ENCODE measurements at places on chromosomes 1 and 21.

- DNase-seq = no peak
Measured at GRCh38 chr1:211281320-211282022, 22.3 kb downstream of the RCOR3 start.

GRCh38 chr1:5991381-5992025, 722 bp downstream of the NPHP4 start:
- DNase-seq = no peak

DNA sequence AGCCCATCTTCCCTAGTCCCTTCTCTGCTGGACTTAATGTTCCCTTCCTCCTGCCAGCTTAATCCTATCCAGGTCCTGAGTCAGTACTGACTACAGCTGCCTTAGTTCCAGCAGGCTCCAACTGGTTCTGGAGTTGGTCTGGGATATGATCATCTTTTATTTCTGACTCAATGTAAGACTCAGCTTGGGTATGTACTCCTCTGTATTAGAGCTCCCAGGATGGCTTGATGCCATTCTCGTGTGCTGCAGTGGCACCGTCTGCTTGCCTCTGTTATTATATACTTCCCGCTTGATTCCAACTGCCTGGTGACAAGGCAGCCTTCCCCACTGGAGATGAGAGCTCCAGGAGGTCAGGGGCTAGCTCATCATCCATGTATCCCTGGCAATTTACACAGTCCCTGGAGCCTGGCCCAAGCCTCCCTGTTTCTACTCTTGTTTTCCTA, 164.4 kb upstream of the DPT start:
- no peak for DNase-seq

DNA sequence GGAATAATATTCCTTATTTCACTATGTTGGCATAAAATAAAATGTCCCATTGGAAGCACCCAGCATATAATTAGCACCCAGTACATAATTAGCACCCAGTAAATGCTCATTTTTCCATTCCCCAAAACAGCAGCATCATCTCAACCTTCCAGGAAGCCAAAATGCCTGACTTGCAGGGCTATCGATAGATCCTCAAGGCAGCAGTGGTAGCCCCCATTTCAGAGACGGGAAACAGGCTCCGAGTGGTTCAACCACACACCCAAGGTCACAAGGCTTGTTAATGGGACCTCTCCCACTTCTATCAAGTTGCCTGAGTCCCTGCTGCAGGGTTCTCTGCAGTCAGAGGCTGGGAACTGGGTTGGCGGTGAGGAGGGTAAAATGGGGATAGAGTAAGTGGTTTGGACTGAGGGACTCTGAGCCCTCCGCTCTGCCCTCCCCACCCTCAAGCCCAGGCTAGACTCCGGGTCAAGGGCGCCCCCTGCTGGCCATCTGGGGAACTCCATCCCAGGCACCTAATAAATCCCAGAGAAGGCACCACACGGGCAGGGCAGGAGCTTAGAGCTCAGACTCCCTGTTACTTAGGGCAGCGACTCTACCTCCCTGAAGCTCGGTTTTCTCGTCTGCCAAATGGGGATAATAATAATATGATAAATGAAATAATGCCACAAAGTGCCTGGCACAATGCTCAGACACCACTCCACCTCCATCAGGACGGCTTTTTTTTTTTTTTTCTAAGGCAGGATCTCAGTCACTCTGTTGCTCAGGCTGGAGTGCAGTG, 21.9 kb upstream of the LAPTM5 start:
- peak; percentile 67 for DNase-seq

GRCh38 chr1:61081144-61081685, 1.1 kb upstream of the NFIA start:
- no peak for DNase-seq

- no peak for DNase-seq
Measured at GRCh38 chr1:78054559-78054958, 8.8 kb downstream of the GIPC2 start.

GRCh38 chr1:202159534-202160371, 649 bp downstream of the PTPN7 start:
- peak; percentile 58 for DNase-seq

GRCh38 chr1:31750858-31751510, 13.2 kb downstream of the ADGRB2 start:
- no peak for DNase-seq

GRCh38 chr1:12447307-12447706, 170.7 kb downstream of the DHRS3 start:
- no peak for DNase-seq

DNA sequence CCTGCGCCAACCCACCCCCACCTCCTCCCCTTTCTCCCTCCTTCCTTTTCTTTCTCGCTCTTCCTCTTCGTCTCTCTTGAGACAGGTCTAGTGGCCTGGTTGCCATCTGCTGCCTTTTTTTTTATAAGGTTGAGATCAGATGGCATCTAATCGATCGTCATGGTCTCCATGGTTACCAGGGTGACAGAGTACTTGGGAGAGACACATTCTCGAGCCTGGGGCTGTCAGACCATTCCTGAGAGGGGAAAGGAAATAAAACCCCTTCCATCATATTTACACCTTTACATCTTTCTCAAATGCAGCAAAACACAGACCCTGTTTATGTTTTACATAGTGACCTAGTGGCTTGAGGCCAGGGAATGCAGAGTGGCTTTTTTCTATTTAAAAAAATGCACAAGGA, 53.5 kb upstream of the SLC22A15 start:
- no peak for DNase-seq

- no peak for DNase-seq
Measured at GRCh38 chr21:17931080-17931479, 111.9 kb upstream of the C21orf91 start.

DNA sequence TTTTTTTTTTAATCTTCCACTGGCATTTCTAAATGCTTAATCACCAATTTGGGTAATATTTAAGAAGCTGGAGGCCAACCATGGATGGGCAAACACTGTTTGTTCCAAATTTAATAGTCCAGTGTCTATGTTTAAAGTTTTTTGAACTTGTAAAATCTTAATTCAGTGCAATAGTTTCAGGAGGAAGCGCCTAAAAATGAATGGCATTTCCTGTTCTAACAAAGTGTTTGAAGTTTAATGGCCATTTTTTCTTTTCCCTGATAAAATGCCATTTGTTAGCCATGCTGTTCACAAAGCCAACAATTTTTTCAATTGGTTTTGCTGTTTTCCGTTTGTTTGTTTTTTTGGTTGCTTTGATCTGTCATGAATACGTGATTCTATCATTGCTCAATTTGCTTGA, 552.1 kb downstream of the LMO4 start:
- DNase-seq = no peak

DNA sequence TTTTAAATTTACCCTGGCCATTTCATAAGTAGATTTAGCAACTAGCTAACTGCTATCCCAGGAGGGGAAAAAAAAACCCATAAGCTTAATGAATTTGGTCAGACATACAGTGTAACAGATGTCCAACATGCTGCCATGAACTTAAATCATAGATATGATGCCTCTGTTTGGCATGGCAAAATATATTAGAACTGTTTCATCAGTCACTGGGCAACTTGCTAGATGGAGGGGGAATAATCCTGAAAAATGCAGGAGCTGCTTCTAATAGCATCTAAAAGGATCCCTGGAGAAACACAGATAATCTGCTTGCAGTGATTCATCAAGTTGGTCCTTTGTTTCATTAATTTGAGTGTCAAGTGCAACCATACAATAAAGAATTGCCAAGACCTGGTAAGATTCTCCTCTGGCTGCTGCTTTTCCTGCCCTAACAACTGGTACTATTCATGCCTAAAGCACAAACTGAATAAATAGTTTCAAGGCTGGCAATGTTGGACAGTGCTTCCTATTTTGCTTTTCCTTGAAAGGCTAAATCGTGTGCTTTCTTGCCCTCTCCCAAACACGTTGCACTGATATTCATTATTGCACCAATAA, 1.5 kb upstream of the ST6GALNAC5 start:
- no peak for DNase-seq

DNA sequence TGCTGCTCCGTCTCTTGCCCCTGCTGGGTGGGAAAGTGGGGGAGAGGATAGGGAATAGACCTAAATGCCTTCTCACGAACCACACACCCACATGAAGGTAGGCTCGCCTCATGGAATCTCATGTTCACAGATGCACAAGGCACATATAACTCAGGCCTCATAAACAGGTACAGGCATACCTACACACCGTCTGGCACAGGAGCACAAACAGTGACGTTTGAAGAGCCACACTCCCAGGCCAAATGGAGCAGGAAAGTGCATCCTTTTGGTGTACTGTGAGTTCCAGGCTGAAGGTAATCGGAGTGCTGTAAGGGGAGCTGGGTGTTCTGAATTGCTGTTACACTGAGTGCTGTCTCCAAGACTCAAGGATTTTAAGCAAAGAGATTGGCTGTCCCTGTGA, 13.1 kb downstream of the UTP11 start:
- DNase-seq = no peak

DNA sequence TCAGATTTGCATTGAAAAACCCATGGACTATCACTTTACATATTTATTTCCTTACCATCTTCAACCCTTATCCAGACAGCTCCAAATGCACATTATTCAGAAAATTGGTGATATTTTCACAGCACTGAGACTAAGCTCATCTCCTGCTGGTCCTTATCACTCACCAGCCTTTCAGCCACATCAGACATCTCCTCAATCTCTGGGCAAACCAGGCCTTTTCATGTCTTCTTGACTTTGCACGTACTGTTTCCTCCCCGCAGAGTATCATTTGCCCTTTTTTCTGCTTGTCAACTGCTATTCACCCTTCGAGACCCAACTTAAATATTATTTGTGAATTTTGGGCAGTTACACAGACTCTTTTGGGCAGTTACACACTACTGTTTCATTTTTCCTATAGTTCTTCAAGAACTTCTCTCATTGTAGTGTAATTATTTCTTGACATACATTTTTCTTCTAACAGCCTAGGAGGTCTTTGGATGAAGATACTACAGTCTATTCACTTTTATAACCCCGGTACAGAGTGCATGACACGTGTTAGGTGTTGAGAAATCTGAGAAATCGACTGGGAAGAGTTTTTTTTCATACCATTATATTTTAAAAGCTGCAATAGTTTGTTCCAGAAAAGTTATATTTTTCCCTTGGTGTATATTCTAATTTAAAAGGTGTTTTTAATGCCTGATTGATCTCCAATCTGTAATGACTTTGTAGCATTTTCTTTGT, 98.0 kb downstream of the FGGY start:
- DNase-seq = no peak

DNA sequence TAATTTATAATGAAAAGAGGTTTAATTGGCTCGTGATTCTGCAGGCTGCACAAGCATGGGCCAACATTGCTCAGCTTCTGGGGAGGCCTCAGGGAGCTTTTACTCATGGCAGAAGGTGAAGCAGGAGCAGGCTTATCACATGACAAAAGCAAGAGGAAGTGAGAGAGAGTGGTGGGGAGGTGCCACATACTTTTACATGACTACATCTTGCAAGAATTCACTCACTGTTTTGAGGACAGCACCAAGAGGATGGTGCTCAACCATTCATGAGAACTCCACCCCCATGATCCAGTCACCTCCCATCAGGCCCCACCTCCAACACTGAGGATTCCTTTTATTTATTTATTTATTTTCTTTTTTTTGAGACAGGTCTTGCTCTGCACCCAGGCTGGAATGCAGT, 5.5 kb upstream of the PLEKHM2 start:
- peak; percentile 84 for DNase-seq

DNA sequence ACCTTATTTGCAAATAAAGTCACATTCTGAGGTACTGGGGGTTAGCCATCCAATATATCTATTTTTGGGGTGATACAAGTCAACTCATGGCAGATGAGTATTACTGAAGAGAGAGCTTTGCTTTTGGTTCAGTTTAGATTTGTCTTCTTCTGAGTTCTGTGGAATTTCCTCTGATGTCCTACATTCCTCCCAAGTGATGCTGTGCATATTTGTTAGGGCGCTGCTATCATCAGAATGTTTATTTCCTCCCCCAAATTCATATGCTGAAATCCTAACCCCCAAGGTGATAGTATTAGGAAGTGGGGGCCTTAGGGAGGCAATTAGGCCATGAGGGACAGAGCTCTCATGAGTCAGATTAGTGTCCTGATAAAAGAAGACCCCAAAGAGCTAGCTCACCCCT, 96.2 kb upstream of the WLS start:
- no peak for DNase-seq

- no peak for DNase-seq
Measured at GRCh38 chr21:39938086-39938625, 70.9 kb downstream of the PCP4 start.

GRCh38 chr1:106613861-106614260, 442.6 kb upstream of the PRMT6 start:
- DNase-seq = no peak

- no peak for DNase-seq
Measured at GRCh38 chr1:240719953-240720700, 108.2 kb upstream of the GREM2 start.

GRCh38 chr1:9809100-9809510, 14.7 kb downstream of the CLSTN1 start:
- no peak for DNase-seq
